Activated CD8-positive, alpha-beta memory T cell treated with anti-CD3 and anti-CD28 coated beads for 36 hours (primary cell): ENCODE measurements at places on chromosomes 12 and 14. TPM values are rescaled to one million over a fixed set of nuclear protein-coding genes. Genes with fewer than 3 reads are reported as not detected.

MEG3 gene
- total RNA-seq: not detected

NAP1L1 gene
- 984 TPM for total RNA-seq

CYP46A1 gene
- total RNA-seq: 0.19 TPM

EIF2S3B gene
- 1.9 TPM for total RNA-seq

TAS2R42 gene
- not detected for total RNA-seq
